ENCODE measurements at places on chromosomes 12 and 14.

- H3K4me1 ChIP-seq: peaks cover 8% of the 10 kb centered on the region
- H3K36me3 ChIP-seq: peaks cover 28% of the 10 kb centered on the region
- H3K4me3 ChIP-seq: no peak overlapping the region
- no peaks in the 10 kb centered on the region for H3K27me3 ChIP-seq
- no peak for DNase-seq
Measured at GRCh38 chr12:1936406-1937320, 18.2 kb upstream of the CACNA2D4 start.

- no peaks in the 10 kb centered on the region for H3K4me1 ChIP-seq
- no peaks in the 10 kb centered on the region for H3K27me3 ChIP-seq
- H3K27ac ChIP-seq: no peak overlapping the region
- DNase-seq: no peak
Measured at GRCh38 chr14:51449681-51450080, 202.0 kb upstream of the FRMD6 start.

DNA sequence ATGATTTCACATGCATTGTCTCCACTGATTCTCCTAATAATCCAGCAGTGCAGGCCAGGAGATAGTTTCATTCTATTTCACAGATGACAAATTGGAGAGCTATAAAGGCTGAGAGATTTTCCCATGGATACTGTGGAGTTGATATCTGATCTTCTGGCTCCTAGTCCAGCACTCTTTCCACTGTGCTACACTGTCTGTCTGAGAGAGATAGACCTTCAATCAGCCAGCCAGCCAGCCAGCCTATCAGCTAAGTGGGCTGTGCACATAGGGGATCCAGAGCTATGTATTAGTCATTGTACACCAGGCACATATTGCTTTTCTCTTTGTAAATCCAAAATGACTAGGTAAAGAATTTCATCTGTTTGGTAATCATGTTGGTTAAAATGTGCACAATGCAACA is 91.8 kb upstream of the ATP2B1 start:
- no peak overlapping the region for H3K27ac ChIP-seq
- H3K36me3 ChIP-seq: no peaks in the 10 kb centered on the region
- H3K27me3 ChIP-seq: no peaks in the 10 kb centered on the region
- H3K4me1 ChIP-seq: no peaks in the 10 kb centered on the region
- H3K4me3 ChIP-seq: no peak overlapping the region

DNA sequence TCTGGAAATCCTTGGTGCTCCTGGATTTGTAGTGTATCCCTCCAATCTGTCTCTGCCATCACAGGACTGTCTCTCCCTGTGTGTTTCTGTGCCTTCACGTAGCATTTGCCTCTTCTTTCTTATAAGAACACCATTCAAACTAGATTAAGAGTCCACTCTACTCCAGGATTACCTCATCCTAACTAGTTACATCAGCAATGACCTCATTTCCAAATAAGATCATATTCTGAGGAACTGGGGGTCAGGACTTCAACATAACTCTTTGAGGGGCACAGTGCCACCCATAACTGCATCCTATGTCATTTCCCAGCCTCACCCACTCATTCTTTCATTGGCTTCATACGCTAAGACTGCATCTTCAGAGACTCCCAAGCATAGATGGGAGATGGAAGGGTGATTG is 106.2 kb downstream of the NT5DC3 start:
- no peak for DNase-seq
- no peak overlapping the region for H3K4me3 ChIP-seq
- no peaks in the 10 kb centered on the region for H3K36me3 ChIP-seq
- H3K4me1 ChIP-seq: no peaks in the 10 kb centered on the region
- no peaks in the 10 kb centered on the region for H3K27me3 ChIP-seq

DNA sequence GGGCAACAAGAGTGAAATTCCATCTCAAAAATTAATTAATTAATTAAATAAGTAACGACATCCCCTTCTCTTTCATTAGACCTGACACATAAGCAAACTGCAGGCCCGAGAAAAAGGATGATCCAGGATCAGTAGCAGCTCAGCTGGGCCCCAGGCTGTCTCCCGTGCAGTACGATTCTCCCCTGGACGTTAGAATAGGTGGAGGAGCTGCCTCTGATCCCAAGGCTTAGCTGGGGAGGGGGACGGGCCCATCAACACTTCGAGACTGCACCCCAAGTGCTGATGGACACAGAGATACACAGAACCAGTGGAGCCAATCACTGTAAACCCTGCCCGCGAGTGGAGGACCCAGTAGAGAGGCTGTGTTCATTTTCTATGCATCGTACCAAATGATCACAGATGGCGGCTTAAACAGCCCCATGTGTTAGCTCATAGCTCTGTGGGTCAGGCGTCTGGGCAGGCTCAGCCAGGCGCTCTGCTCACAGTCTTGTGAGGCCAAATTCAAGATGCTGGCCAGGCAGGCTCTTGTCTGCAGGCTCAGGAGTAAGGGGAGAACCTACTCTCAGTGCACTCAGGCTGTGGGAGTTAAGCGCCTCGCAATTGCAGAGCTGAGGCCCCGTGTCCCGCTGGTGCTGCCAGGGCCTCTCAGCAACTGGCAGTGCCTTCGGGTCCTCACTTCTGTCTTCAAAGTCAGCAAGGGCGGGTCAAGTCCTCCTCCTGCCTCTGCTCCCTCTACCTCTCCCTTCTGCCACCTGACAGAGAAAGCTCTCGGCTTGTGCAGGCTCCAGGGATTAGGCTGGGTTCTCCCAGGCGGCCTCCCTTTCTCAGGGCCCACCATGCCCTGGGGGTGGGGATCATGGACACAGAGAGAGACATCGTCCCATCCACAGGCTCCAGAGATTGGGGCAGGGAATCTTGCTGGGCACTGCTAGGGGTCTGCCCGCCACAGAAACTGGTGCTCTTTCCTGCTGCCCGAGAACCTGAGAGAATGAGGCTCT is 26.4 kb downstream of the RIMBP2 start:
- H3K36me3 ChIP-seq: no peaks in the 10 kb centered on the region
- no peaks in the 10 kb centered on the region for H3K4me1 ChIP-seq

GRCh38 chr14:99300190-99300589 is 28.2 kb upstream of the BCL11B start:
- DNase-seq: no peak
- H3K4me1 ChIP-seq: no peaks in the 10 kb centered on the region
- no peak overlapping the region for H3K27ac ChIP-seq
- no peaks in the 10 kb centered on the region for H3K36me3 ChIP-seq
- H3K4me3 ChIP-seq: no peak overlapping the region
- H3K27me3 ChIP-seq: peaks cover 5% of the 10 kb centered on the region

Data from left lung (tissue), 14 donors.